ENCODE measurements at places on chromosomes 16 and 17.

DNA sequence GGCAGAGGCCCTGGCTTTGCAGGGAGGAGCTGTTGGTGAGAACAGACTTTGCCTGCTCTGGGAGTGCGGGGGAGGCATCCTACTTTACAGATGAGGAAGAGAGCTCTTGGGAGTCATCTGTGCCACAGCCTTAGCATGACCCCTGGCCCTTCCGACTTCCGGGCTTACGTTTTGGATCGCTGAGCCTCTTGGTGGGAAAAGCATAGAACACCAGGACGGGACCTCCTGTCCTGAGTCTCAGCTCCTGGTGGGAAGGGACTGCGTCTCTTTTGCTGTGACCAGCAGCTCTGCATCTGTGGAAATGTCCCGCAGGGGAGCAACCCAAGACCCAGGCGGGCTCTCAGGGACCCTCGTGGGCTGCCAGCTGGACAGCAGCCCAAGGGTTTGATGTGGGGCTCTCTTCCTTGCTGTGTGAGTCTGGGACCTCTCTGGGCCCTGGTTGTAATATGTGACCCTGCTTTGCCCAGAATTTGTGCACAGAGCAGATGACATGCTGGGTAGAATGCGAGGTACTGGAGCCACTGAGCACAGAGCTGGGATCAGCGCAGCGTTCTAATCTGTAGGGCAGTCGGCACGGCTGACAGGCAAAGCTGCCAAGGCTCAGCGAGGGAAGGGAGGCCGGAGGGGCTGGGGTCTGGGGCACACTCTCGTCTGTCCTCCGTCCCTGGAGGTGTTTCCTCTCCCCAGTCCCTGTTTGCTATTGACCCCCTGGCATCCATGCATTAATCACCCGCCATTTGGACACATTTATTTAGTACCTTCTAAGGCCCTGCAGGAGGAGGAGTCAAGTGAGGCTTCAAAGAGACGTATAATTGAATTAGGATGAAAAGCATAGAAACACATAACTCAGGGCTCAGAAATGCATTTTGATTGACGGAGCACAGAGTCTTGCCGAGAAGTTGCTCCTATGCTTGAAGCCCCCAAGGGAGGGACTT, 64.0 kb downstream of the NT5M start:
- DNase-seq = no peak

DNA sequence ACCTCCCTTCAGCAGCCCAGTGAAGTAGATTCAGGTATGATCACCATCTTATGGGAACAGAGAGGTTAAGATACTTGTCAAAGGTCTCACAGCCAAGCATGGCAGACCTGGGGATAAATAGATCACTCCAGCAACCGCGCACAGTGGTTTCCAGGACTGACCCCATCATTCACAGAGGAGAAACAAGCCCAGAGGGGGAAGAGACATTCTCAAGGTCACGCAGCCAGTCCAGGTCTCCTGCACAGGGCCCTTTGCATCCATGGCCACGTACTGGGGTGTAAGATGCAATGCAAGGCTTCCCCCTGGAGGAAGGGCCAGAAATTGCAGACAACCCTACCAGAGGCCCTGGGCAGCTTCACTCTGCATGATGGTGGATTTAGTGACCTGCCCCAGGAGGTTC, 19.9 kb downstream of the TLE7 start:
- no peak for DNase-seq

GRCh38 chr17:68229619-68230018, 18.2 kb upstream of the AMZ2 start:
- no peak for DNase-seq

DNA sequence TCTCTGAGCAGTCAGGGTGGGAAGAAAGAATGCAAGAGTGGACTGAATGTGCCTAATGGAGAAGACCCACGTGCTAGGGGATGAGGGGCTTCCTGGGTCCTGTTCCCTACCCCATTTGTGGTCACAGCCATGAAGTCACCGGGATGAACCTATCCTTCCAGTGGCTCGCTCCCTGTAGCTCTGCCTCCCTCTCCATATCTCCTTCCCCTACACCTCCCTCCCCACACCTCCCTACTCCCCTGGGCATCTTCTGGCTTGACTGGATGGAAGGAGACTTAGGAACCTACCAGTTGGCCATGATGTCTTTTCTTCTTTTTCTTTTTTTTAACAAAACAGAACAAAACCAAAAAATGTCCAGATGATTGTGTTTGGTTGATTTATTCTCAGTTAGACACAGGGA, 14.1 kb downstream of the IGFBP4 start:
- no peak for DNase-seq

DNA sequence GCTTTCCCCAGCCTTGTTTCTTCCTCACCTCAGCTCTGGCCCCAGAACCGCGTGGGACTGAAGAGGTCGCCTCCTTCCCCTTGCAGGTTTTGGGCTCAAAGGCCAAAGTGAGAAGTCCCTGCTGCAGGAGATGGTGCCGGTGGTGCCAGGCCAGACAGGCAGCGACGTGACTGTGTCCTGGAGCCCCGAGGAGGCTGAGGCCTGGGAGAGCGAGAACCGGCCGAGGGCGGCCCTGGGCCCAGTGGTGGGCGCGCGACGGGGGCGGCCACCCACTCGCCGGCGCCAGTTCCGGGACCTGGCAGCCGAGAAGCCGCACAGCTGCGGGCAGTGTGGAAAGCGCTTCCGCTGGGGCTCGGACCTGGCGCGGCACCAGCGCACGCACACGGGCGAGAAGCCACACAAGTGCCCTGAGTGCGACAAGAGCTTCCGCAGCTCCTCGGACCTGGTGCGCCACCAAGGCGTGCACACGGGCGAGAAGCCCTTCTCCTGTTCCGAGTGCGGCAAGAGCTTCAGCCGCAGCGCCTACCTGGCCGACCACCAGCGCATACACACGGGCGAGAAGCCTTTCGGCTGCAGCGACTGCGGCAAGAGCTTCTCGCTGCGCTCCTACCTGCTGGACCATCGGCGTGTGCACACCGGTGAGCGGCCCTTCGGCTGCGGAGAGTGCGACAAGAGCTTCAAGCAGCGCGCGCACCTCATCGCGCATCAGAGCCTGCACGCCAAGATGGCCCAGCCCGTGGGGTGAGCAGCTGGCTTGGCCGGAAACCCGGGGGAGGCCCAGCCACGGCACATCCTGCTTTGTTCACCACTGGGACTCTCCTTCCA, 6.0 kb downstream of the ZNF213 start:
- no peak for DNase-seq

GRCh38 chr17:77466596-77467223, 325.9 kb downstream of the SEC14L1 start:
- DNase-seq = no peak

GRCh38 chr17:81520021-81520901, 7.7 kb upstream of the ACTG1 start:
- no peak for DNase-seq

GRCh38 chr17:31754239-31754945, 104.7 kb downstream of the COPRS start:
- DNase-seq = no peak

DNA sequence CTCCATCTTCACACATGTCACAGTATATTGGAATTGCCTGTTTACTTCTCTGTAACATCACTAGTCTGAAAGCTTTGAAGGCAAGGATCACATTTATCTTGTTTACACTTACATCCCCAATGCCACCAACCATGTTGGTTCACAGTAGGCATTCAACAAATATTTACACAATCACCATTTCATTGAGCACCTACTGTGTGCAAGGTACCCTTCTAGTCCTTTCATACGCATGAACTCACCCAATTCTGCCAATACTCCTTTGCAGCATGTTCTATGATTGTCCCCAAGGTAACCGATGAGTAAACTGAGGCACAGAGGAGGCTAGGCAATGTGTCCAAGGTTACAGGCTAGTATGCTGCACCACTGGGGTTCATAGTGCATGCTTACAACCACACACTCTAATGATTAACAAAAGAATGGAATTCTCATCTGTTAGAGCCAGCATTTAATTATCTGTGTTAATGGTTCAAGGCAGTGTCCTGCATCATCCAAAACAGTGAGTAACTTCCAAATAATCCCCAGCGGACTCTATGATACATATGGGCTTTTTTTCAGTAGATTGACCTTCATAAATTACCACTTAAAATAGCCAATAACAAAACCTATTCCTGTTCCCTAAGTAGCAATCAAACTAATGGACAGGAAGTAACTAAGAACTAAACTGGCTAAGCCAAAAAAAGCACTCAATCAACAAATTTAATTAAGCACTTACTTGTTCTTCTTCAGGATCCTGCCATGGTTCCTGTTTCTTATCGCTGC, 364.5 kb upstream of the XYLT1 start:
- no peak for DNase-seq

DNA sequence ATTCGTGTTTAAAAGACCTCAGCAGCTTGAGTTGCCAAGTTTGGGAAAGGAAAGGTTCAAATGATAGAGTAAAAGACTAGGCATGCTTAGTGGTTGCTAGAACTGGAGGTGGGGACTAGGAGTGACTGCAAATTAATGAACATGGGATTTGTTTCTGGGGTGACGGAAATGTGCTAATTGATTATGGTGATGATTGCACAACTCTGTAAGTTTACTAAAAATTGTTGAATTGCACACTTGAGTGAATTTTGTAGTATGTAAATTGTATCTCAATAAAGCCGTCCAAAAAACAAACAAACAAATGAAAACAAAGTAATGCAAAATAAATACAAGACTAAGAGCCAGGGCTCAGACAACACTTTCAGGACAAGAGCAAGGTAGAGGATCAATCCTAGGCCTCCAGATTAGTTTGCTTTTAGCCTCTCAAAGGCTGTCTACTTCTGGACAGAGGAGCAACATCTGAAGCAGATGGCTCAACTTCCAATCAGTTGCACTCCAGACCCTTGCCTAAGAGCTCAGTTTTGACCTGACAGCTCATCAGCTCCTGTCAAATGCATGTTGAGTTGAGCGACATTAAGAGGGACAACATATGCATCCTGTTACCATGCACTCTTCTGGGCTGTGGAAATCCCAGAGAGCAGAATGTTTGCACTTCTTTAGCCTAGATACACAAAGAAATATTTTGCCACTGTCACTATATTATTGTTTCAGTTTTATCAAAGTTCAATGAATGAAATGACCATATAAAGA, 111.2 kb upstream of the ASIC2 start:
- no peak for DNase-seq

DNA sequence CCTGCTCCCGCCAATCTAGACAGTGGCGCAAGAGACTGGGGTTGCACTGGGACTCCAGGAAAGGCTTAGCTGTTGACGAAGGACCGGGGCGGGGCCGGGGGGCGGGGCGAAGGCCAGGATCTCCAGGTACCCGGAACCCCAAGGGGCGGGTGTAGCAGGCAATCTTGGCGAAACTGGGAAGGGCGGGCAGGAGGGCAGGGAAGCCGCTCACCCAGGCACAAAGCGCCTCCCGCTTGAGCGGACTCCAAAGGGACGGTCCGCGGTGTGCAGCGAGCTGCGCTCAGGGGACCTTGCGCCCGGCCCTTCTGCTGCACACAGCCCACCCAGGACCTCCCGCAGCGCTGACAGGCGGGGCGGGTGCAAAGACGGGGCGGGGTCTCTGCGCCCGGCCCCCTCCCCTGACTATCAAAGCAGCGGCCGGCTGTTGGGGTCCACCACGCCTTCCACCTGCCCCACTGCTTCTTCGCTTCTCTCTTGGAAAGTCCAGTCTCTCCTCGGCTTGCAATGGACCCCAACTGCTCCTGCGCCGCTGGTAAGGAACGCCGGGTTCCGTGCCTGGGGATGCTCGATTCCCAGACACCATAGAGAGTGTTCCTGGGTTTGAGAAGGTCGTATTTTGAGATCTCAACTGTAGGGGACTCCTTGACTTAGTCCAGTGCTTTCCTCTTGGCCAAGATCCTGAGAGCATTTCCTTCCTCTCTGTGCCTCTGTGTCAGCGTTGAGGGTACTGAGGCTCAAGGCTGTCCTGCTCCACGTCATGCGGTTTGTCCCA, at the start of gene MT1F:
MT1F (plus strand) TSS at position 405 of the 772 bp plus-strand sequence; CDS start at position 505, 100 bp downstream.
- peak; percentile 92 for DNase-seq

GRCh38 chr16:68335175-68335574, 24.4 kb downstream of the PRMT7 start:
- no peak for DNase-seq

DNA sequence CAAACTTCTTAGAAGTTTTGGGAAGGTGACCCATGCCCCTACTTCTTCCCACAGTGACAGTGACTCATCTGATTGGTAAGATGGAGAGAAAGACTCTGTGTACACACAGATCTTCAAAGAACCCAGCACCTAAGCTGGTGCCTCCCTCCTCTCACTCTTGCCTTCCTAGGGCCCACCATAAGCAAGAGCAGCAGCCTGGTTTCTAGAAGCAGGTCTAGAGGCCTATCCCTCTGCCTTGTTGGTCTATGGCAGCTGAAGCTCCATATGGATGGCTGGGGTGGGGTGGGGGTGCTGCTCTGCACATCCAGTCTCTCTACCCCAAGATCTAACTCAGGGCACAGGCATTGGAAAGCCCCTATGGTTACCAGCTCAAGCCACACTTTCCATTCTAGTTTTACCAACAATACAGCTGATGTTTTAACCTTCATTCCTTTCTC, 47.5 kb downstream of the STAT3 start:
- no peak for DNase-seq

GRCh38 chr17:67035131-67036083, 8.9 kb upstream of the CACNG1 start:
- no peak for DNase-seq

GRCh38 chr16:85677383-85677967, 11.3 kb downstream of the GINS2 start:
- DNase-seq = no peak

DNA sequence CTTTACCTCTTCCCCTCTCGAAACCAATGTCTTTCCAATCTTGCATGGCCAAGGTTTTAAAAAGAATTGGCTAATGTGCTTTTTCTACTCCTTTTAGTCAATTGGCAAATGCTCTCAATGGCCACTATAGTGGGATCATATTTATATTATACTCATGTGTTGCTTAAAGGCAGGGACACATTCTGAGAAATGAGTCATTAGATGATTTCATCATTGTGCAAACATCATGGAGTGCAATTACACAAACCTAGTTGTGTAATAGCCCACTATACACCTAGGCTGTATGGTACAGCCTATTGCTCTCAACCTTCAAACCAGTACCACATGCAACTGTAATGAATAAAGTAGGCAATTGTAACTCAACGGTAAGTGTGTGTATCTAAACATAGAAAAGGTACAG, 180.9 kb downstream of the HS3ST3A1 start:
- DNase-seq = no peak

DNA sequence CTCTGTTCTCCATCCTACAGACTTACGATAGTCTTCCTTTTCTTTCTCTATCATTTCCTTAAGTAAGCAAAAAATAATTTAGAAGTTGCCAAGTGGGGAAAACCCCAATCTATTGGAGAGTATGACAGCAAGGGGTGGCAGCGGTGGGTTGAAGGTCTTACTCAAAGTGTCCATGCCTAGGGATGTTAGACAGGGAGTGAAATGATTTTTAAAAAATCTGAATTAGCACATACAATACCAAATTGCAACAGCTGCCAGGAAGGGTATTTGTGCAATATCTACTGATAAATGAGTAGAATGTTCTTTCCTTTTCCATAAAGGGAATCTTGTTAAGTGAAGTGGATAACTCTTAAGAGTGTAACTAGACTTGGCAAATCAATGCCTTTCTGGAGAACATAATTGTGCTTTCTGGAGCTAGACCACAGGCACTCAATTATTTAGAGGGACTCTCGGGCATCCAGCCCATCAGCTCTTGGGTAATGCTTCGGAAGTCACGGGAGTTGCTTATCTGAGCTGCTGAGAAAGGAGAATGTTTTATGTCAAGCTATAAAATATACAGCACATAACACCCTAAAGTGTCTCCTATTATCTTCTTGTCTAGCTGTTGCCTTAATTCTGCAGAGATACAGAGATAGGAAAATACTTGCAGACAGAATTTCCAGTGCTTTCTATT, 151.5 kb downstream of the KCNJ2 start:
- DNase-seq = no peak

- DNase-seq = no peak
These were observed 3.8 kb upstream of the PRSS33 start for GRCh38 chr16:2791174-2791573.
